T-cell (primary cell): ENCODE measurements at places on chromosomes 13 and 19. TPM values are rescaled to one million over a fixed set of nuclear protein-coding genes. Genes with fewer than 3 reads are reported as not detected.

Gene NBEA
- 8.7 TPM for total RNA-seq

Gene PSG7
- not detected for total RNA-seq

DNA sequence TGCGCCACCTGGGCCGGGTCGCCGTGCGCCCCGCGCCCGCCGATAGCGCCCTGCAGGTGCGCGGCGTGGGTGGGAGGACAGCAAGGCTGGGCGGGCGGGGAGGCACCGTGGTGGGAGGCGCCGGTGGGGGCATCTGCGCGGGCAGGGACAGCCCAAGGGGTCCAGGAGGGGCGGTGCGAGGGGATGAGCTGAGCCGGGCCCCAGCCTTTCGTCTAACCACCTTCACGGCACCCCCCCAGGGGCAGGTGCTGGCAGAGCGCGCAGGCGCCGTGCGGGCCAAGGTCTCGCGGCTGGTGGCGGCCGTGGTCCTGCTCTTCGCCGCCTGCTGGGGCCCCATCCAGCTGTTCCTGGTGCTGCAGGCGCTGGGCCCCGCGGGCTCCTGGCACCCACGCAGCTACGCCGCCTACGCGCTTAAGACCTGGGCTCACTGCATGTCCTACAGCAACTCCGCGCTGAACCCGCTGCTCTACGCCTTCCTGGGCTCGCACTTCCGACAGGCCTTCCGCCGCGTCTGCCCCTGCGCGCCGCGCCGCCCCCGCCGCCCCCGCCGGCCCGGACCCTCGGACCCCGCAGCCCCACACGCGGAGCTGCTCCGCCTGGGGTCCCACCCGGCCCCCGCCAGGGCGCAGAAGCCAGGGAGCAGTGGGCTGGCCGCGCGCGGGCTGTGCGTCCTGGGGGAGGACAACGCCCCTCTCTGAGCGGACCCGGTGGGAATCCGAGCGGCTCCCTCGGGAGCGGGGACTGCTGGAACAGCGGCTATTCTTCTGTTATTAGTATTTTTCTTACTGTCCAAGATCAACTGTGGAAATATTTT is 3.1 kb downstream of the KISS1R start:
- H3K27ac ChIP-seq = no peak overlapping the region
- H3K4me3 ChIP-seq = peak overlapping the region; percentile 51
- H3K36me3 ChIP-seq = no peaks in the 10 kb centered on the region
- peaks cover 40% of the 10 kb centered on the region for H3K27me3 ChIP-seq

GRCh38 chr13:109568339-109568818 is 218.0 kb downstream of the IRS2 start:
- peaks cover 13% of the 10 kb centered on the region for H3K4me1 ChIP-seq
- H3K27me3 ChIP-seq = no peaks in the 10 kb centered on the region
- H3K36me3 ChIP-seq = no peaks in the 10 kb centered on the region
- H3K27ac ChIP-seq = no peak overlapping the region
- DNase-seq = no peak
- no peak overlapping the region for H3K4me3 ChIP-seq

GRCh38 chr19:48511800-48512503 is at the start of gene LMTK3:
Gene LMTK3 (minus strand): TSS chr19:48511835. CDS start chr19:48511576, 259 bp downstream.
- H3K36me3 ChIP-seq = no peaks in the 10 kb centered on the region
- peaks cover 12% of the 10 kb centered on the region for H3K4me1 ChIP-seq
- peak within 1 kb of the TSS; percentile 53 for H3K4me3 ChIP-seq
- DNase-seq = peak; percentile 79

DNA sequence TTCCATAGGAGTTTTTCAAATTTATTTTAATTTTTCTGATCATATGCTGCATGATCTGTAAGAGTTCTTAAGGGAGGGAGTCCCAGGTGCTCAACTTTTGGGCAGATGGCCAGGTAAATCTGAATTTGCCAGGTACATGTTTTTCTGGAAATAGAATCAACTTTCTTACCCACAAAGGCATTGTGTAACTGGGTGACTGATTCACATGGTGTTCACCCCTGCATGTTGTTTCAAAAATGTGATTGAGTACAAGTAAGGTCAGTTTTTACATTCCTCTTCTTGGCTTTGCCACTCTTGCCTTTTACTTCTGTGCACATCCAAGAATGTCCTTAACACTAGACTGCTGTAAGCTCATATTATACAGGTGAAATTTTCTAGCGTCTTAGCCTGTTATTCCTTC is 30.4 kb downstream of the RB1 start:
- H3K4me1 ChIP-seq = no peaks in the 10 kb centered on the region
- H3K4me3 ChIP-seq = no peak overlapping the region
- no peaks in the 10 kb centered on the region for H3K27me3 ChIP-seq
- peaks cover 6% of the 10 kb centered on the region for H3K36me3 ChIP-seq
- no peak overlapping the region for H3K27ac ChIP-seq

DNA sequence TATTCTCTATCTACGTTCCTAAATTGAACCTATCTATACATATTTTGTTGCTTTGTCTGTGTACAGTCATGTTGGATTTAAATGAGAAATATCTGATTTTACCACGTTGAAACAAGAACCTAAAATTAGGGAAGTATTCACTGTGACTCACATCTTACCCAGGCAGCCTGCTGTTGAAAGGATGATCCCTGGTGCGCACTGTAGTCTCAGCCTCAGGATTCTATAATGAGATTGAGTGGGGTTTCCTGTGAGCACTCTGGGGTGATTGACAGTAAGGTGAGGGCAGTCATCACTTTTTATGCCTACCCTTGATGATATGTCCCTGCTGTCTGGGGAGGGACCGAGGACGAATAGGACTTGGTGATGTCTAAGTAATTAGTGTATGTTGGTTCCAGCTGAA is 35.4 kb downstream of the PCCA start:
- H3K36me3 ChIP-seq = no peaks in the 10 kb centered on the region
- DNase-seq = no peak
- H3K4me1 ChIP-seq = no peaks in the 10 kb centered on the region

Gene SGTA
- total RNA-seq = 37.9 TPM

Gene LRG1
- total RNA-seq = not detected

DNA sequence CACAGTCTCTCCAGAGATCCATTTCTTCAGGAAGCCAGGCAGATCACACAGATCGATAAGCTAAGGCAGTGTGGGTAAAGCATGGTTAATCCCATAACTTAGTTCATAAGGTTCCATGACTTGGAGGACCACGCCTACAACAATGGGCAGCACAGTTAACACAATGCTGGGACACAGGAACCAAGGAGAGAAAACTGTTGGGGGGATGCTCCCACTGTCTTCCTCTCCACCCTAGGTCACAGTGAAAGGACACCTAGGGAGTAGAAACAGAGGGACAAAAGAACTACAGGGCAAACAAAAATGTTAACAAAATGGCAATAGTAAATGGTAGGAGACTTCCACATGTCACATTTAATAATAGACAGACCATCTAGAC is 20.8 kb upstream of the ZNF181 start:
- no peaks in the 10 kb centered on the region for H3K27me3 ChIP-seq
- DNase-seq = no peak
- no peaks in the 10 kb centered on the region for H3K36me3 ChIP-seq

DNA sequence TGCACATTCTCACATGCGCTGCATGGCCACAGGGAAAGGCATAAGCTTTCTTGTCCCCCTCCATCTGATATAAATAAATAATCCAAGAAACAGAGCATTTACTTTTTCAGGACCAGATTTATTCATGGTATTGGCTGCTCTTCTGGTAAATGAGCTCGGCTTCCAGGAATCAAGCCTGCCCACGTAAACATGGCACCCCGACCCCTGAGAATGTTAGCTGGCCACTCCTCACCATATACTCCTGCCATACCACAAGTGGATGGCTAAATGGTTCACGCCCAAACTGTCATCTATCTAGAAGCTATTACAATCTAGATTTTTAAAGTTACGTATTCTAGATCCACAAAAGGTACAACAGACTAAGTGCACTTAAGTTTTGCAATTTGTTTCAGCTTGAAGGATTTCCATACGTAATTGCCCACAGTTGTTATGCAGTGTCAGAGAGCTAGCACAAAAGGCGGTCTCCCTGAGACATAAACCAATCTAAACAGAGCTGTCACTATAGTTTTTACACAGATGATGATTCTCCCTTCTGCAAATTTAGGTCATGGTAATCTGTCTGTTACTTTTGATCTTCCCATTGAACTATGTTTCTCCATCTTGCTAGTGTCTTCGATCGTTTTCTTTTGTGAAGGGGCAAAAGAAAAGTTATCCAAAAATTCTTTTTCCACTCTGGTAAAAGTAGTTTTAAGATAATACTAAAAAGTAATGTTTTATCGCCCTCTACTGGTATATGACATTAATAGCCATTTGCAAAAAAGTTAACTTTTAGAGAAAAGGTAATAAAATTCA is 16.2 kb upstream of the FOXO1 start:
- H3K36me3 ChIP-seq = no peaks in the 10 kb centered on the region

Gene CD37
- 368 TPM for total RNA-seq

- H3K27ac ChIP-seq = no peak overlapping the region
- no peaks in the 10 kb centered on the region for H3K36me3 ChIP-seq
- DNase-seq = no peak
- no peak overlapping the region for H3K4me3 ChIP-seq
- H3K27me3 ChIP-seq = no peaks in the 10 kb centered on the region
Measured at GRCh38 chr13:101327871-101328270, 88.4 kb downstream of the NALCN start.

Gene TNFRSF19
- total RNA-seq = 0.35 TPM

DNA sequence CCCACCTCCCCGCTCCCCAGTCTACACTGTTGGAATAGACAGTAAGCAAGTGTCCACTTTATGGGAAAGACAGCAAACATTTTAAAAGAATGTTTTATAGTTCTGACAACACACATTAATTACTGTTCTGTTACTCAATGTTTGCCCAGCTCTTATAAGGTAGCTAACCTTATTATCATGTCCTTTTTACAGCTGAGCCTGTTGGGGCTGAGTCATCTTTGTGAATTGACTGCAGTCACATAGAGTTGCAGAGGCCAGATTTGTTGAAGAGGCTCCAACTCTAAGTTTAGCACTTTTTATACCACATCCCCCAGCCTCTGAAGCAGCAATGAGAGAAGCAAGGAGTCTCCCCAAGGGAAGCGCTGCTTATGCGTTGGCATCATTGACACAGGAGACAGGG is 76.2 kb downstream of the C13orf42 start:
- no peaks in the 10 kb centered on the region for H3K4me1 ChIP-seq
- no peak overlapping the region for H3K4me3 ChIP-seq
- no peaks in the 10 kb centered on the region for H3K36me3 ChIP-seq
- H3K27me3 ChIP-seq = peaks cover 2% of the 10 kb centered on the region
- H3K27ac ChIP-seq = no peak overlapping the region

GRCh38 chr13:42762917-42763316 is 18.5 kb upstream of the FAM216B start:
- no peak overlapping the region for H3K27ac ChIP-seq
- no peaks in the 10 kb centered on the region for H3K4me1 ChIP-seq
- no peak for DNase-seq
- H3K27me3 ChIP-seq = peaks cover 3% of the 10 kb centered on the region

Gene ANGPTL8
- not detected for total RNA-seq

DNA sequence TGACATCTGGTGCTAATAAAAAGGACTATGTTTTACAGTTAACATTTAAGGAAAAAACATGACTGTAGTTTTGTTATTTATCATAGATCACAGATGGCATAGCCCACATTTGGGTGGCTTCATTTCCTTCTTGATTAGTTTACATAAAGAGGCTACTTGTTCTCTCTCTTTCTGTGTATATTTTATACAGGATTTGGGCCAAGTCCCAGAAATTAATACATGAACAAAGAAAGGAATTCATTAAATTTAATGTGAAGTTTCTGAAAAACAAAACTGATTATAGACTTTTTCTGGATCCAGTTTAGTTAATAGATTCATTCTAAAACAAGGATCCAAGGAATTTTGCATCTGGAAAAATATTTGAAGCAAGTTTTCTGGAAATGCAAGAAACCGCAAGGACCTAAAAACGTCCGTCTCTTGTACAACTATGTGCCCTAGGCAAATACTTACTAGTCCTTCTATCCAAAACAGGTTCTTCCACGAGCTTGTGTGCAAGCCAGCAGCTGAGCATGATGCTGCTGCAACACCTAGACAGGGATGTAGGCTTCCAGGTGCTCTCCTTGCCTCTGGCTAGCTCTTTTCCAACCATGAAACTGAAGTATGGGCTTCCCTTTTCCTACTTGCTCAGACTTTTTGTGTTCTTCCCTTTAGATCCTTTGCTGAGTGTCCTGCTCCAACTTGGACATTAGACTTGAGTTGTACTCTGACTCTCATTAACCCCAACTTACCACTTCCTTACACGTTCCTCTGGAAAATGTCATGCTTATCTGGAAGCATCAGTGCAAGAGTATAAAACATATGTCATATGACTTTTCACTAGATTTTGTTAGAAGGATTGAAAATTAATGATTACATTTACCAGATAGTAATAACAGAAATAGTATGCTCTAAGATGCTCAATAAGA is 161.5 kb upstream of the STARD13 start:
- no peaks in the 10 kb centered on the region for H3K4me1 ChIP-seq
- no peak overlapping the region for H3K27ac ChIP-seq
- no peaks in the 10 kb centered on the region for H3K27me3 ChIP-seq
- DNase-seq = no peak
- no peaks in the 10 kb centered on the region for H3K36me3 ChIP-seq

- H3K4me3 ChIP-seq = no peak overlapping the region
- no peak overlapping the region for H3K27ac ChIP-seq
- DNase-seq = no peak
- no peaks in the 10 kb centered on the region for H3K27me3 ChIP-seq
Measured at GRCh38 chr13:29763436-29764180, 86.8 kb downstream of the UBL3 start.

DNA sequence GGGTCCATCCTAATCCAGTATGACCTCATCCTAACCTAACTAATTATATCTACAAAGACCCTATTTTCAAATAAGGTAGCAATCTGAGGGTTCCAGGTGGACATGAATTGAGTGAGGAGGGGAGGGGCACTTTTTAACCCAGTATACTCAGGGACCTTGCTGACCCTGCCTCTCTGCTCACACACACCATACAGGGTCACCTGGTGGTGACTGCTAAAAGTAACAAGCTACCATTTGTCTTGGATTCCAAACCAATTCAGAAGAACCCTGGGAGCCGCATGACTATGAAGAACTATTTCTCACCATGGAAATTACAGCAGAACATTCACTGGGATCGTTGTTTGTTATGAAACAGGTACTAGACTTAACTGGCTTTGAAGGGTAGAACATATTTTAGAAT is 151.9 kb downstream of the LACC1 start:
- H3K36me3 ChIP-seq = no peaks in the 10 kb centered on the region
- no peaks in the 10 kb centered on the region for H3K4me1 ChIP-seq
- H3K4me3 ChIP-seq = no peak overlapping the region
- no peak for DNase-seq
- no peak overlapping the region for H3K27ac ChIP-seq

DNA sequence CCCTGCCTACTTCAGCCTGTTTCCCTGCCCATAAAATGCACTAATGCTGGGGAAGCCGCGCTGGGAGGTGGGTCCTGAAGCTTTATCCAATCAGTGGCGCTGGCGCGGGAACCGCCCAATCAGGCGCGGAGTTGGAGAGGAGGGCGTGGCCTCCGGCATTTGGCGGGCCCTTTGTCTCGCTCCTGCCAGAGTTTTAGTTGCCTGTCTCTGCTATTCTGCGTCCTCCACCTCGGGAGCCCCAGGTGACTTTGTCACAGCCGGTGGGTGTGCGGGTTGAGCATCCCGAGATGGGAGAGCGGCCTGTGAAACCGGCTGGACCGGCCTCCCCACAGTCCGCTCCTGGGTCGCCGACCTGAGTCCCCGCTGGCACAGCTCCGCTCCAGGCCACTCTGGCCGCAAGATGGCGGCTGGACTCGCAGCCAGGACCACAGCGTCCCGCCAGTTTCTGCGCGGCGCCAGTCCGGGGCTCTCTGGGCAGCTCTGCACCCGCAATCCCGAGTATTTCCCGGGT is 30.7 kb upstream of the ZNF429 start:
- no peak overlapping the region for H3K27ac ChIP-seq
- peaks cover 19% of the 10 kb centered on the region for H3K27me3 ChIP-seq
- H3K36me3 ChIP-seq = no peaks in the 10 kb centered on the region
- H3K4me3 ChIP-seq = peak overlapping the region; percentile 76
- DNase-seq = peak; percentile 59

Gene NAPA
- 86.7 TPM for total RNA-seq
